Stimulated activated CD4-positive, alpha-beta T cell treated with anti-CD3 and anti-CD28 coated beads, TNF-alpha, amount 100 ng/mL, for 4 hours (primary cell): ENCODE measurements at places on chromosomes 11 and 22.

GRCh38 chr11:13875643-13876042, 86.9 kb upstream of the SPON1 start:
- DNase-seq = no peak

DNA sequence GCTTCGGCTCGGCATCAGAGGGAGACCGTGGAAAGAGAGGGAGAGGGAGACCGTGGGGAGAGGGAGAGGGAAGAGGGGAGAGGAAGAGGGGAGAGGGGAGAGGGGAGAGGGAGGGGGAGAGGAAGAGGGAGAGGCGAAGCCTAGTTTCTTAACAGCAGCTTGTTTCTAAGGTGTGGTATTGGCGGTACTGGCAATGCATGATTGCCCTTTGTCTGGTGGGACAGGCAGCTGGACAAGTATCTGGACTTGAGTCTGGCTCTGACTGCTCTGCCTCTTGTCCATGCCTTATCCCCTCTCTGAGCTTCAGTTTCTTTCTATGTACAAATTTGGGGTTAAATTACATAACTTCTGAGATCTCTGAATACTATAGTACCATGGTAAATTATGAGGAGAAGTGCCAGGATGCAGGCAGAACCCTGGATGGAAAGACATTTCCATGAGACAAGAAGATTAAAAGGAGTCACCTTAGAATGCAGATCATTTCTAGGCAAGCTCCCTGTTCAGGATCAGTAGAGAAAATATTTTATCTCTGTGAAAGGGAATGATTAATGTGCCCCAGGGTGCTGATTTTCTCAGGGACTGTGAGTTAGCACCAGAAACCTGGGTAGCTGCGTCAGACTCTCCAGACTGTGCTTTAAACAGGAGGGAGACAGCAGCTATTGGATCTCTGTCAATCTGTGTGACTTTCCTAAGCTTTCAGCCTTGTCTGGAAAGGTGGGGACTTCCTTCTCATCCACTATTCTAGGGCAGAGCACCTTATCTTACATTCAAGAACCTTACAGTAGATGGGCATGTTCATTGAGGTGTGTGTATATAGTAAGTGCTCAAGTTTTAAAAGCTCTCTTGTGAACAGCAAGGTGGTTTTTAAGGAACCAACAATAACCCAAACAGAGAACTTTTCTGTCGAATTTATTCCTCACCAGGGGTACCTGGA, 31.9 kb upstream of the CCDC90B start:
- no peak for DNase-seq

- no peak for DNase-seq
These were observed 6.9 kb downstream of the C22orf39 start for GRCh38 chr22:19440411-19441195.

DNA sequence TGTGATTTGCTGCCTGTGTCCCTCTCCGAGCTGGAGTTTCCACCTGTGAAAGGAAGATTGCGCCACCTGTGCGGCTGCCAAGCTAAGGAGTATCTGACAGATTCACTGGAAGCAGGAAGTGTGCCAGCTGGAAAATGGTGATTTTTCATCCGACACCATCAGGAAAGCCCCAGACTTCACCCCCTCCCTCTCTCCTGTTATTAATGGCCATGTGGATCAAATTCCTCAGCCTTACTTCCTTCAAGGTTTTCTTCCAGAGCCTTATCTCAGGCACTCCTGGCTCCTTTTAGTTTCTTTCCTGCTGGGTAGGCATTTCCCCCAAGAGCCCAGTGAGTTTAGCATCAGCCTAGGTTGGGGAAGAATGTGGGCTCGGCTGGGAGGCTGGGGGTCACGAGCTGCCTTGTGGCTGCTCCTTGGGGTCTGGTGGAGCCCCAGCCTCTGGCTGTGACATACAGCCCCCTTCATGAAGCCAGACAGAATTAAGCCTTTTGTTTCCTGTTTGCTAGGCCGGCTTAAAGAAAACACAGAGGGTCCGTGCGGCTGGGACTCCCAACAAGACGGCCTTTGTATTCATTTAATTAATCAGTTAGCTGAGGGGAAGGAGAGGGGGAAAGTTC, 37.1 kb downstream of the PKNOX2 start:
- DNase-seq = no peak

- no peak for DNase-seq
These were observed 10.7 kb downstream of the STIM1 start for GRCh38 chr11:3866206-3866605.

- no peak for DNase-seq
These were observed 17.8 kb upstream of the TTC12 start for GRCh38 chr11:113296447-113297205.

GRCh38 chr11:122642971-122643370, 12.6 kb upstream of the UBASH3B start:
- DNase-seq = no peak

DNA sequence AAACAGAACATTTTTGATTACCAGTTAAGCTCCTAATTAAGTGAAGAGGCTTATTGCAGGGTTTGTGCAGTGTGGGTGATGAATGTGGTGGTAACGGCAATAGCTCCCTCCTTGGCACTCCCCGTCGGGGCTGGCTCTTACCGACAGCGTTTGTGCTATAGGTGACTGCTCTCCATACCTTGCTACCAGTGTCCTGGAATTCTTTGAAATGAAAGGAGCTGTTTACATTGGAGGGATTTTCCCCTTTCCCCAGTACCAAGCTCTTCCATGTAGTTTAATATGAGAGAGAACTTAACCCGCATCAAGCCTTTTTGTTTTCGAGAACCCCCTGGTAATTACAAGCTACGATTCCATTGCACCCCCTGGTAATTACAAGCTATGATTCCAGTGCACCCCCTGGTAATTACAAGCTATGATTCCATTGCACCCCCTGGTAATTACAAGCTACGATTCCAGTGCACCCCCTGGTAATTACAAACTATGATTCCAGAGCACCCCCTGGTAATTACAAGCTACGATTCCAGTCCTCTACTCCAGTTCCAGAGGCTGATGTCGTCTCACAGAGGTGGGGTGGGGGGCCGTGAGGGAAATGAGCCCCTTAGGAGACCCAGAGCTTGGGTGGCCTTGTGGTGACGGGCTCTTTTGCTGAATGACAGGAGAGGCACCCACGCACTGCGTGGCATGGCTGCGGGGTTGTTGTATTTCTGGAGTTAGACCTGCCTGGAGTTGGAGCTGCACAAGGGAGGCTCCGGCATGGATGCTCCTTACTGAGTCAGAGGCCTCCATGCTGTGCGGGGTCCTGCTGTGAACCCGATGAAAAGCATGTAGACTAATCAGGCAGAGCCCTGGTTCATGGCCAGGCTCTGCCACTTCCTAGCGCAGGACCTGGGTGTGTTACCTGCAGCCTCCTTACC, 205.3 kb downstream of the TBC1D22A start:
- no peak for DNase-seq

DNA sequence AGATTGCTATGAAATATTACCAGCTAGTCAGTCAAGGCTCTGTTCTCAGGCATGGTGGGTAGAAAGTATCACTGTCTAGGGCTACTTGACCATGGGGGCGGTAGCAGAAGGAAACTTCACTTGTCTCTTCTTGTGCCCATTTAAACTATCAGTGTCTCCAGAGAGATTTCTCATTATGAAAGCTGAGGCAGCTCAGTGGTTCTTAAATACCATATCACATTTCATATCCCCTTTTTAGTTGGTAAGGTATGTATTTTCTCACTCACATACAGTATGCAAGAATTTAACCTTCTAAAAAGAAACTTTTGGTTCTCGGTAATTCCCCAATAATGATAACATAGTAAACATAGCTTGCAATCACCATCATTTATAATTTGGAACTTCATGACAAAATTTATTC, 1180.0 kb upstream of the TENM4 start:
- DNase-seq = no peak

DNA sequence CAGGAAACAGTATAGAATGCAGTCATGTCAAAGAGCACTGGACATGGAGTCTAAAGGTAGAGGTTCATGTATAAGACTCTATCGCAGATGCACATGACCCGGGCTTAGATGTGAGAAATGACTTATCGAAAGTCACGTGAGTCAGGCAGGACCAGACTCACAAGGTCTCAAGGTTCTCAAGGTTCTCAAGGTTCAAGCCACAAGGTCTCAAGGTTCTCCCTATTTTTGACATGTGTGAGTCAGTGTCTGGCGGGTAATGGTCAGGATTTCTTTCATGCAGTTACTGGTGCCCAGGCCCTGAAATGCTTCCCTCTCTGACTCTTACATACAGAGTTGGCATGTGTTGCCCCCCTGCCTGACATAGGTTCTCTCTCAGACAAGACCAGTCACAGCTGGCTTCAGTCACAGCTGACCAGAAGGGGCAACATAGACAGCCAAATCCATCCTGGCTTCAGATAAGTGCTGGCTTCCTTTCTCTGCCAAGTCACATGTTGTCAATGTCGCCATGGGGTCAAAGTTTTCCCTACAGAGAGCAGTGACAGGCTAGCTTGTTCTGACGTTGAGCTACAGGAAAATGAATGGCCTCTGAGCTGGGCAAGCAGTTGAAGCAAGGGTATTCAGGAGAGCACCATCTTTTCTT, 10.1 kb downstream of the CSRP3 start:
- DNase-seq = no peak

DNA sequence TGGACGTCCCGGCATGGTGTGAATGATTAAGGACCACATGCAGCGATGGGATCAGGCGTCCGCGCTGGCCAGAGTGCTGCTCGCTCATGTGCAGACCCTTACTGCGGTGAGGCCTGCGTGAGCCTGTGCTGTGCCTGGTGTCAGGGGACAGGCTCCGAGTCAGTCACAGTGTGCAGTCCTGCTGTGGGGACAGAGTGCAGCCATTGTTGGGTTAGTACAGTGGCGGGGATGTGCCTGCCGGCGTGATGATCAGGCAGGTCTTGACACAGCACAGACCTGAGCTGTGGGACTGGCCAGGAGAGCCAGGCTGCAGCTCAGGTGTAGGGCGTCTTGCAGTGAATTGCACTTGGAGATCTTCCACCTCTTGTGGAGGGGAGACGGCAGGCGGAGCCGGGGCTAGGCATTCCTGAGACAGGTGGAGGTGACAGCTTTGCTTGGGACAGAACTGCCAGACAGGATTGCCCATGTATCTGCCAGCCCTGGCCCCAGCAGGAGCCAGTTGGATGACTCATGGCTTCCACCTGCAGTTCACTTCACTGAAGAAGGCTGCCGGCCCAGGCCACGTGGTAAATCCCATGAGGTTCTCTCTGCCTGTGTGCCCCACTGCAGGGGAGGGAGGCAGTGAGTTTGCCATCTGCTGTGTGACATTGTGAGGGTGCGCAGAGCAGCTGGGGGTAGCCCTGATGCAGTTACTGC, 17.3 kb downstream of the TRMU start:
- no peak for DNase-seq

DNA sequence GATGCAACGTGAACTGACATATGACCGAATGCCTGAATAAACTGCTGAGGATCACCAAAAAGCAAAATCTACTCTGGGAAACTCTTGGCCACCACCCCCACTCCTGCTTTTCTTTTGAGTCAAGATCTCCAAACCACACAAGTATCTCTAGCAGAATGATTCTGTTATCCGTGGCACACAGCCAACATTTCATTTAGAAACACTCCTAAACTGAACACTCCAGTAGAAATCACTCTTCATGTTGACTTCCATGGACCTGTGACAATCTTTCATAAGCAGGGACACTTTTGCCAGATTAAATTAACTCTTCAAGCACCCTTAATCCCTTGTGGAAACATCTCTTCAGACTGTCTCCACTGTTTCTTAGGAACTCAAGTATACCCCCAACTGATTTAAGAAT, 44.4 kb downstream of the VSIG10L2 start:
- no peak for DNase-seq

- DNase-seq = no peak
These were observed 8.1 kb downstream of the ATG13 start for GRCh38 chr11:46625406-46625805.

DNA sequence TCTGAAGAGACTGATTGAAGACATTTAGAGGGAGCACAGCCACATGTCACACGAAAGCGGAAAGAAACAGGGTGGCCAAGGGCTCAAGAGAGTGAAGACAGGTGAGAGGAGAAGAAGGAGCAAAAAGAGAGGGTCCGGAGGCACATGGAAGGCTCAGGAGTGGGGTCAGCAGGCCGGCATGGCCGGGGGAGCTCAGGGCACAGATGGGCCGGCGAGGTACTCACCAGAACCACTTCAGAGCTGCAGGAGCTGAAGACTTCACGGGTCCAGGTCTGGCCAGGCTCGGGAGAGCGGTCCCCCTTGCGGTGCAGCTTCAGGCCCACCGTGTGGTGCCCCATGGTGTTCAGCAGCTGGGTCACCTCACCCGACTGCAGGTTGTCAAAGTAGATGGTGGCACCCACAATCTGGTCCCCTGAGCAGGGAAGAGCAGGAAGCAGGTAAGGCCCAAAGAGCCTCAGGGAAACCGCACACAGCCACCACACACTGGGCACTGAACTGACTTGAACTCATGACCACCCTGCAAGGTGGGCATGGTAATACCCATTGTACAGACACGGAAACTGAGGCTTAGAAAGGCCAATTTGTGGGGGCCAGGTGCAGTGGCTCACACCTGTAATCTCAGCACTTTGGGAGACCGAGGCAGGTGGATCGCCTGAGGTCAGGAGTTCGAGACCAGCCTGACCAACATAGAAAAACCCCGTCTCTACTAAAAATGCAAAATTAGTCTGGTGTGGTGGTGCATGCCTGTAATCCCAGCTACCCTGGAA, 11.6 kb downstream of the AHNAK start:
- DNase-seq = no peak

DNA sequence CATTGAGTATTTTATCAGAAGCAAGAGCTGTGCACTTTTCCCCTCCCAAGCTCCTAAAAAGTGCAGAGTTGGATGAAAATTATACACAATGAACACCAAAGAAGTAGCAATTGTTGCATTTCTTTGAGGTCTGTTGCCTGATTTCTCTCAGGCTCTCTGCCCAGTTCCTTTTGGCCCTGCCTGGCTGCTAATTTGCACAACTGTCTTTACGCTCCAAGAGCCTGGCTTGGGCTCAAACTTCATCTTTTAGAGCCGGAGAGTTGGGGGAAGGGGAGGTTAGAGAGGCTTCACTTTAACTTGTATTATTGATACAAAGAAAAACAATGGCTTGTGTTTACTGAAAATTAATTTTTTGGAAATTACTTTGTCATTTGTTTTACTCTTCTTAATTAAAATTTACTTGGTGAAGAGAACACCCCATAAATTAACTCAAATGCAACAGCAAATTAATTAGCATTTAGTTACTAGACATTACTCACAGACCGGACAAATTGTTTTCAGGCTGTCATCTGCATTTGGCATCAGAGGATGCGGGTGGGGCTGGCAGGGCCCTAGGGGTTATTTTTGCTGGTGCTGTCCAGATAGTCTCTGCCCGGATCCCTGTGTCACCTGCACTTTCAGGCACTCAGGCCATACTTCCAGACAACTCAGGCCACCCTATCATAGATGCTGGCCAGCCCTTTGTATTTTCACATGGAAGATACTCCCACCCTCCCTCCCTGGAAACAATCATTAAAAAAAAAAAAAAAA, 407.3 kb downstream of the NXPE2 start:
- DNase-seq = no peak

GRCh38 chr11:34331736-34332135, 26.1 kb downstream of the ABTB2 start:
- DNase-seq = no peak
